ENCODE measurements at places on chromosomes 12 and 14. TPM values are rescaled to one million over a fixed set of nuclear protein-coding genes. Genes with fewer than 3 reads are reported as not detected.

- DNase-seq: no peak
Measured at GRCh38 chr12:18414671-18415070, 153.4 kb downstream of the PIK3C2G start.

DNA sequence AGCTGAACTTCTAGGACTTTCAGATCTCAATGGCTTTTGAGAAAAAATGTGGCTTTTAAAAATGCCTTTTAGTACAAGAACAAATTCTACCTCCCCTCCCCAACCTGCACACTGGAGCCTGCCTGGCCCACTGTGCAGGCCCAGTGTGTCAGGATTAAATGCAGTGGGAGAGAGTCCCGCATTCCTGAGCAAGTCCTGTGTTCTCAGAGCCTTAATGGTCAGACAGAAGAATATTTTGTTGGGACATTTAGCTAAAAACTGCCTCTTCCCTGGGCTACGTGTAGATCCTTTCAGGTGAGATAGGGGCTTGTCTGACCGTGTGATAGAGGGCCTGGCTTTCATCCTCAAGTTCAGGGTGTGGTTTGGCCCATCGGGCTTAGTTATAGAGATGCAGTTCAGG, 63.1 kb upstream of the ESRRB start:
- no peak for DNase-seq

- DNase-seq: no peak
Measured at GRCh38 chr12:18246066-18246465, 15.3 kb upstream of the PIK3C2G start.

Gene SLCO1B1
- total RNA-seq: 0.16 TPM

Gene EML5
- total RNA-seq: 30.3 TPM

- no peak for DNase-seq
Measured at GRCh38 chr12:13204428-13204827, 7.9 kb downstream of the EMP1 start.

GRCh38 chr12:43288671-43289425, 263.2 kb downstream of the ADAMTS20 start:
- DNase-seq: no peak

Gene DENND5B
- 57.1 TPM for total RNA-seq

DNA sequence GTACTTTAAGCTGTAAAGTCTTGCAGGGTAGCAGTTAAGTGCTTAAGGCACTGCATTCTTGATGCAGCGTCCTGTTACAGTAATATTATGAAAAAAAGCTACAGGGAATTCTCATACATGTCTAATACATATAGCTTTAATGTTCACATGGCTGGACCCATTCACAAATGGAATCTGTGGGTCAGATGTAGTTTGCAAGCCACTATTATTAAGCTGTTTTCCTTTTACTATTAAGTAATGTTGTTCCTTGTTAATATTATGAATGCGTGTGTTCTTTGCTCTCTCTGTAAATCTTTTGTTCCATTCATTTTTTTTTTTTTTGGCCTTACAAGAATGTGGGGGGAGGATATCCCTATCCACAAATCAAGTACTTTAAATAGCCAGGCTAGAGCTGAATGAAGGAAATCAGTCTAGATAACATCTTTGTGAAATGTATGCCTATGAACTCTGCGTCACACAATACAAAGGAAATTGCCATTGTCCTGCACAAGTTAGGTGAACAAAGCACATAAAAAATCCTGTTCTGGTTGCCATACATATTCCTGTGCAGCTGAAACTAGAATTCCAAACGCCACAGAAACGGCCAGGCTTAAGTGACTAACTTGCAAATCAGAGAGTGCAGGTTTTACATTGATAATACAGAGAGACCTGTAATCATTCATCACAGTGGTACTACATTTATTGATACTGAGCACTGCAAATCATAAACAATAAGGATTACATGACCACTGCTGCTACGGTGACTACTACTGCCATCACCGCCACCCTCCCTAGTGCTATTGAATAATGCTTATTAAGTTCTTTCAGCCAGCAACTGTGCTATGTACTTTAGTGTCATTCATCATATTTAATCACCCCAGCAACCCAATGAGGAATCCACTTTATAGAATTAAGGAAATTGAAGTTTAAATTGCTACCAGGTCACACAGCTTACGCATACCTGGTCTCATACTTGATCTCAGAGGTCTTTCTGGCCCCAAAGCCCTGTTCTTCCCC, 111.9 kb downstream of the HMGA2 start:
- no peak for DNase-seq

Gene KRT8
- total RNA-seq: not detected

DNA sequence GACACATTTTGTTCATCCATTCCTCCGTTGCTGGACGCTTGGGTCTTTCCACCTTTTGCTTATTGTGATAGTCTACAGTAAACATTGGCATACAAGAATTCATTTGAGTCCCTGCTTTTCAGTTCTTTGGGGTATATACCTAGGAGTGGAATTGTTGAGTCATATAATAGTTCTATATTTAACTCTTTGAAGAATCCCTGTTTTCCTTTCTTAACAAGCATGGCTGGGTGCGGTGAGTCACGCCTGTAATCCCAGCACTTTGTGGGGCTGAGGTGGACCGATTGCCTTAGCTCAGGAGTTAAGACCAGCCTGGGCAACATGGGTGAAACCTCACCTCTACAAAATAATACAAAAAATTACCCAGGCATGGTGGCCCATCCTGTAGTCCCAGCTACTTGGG, 75.4 kb downstream of the CCDC92 start:
- no peak for DNase-seq

DNA sequence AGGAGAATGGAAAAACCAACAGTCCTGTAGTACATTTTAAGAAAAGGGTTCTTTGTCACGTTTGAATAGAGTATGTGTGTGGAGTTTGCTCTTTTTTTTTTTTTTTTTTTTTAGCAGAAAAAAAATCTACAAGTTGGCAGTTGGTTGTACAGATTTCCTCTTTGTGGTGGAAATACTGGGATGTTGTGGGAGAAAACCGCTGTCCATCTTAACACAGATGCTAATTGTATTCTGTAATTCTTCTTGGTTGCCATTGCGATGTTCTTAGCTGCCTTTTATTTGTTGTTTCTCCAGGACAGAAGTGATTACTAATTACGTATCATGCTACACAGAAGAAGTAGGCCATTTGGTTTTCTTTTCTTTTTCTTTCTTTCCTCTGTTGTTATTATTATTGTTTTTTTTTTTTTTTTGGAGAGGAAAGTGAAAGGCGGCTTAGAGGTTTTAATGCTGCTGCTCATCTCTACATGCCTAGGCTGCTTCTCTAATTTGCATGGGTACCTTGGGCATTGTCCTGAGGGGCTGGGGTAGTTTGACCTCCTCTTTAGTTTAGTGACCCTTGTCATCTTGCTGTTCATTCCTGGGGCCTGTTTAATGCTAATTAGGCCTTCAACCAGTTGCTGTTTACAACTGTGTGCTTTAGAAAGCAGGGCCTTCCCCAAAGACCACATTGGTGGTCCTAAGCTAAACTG, 94.7 kb downstream of the TMTC2 start:
- no peak for DNase-seq
